ENCODE measurements at places on chromosomes 3 and 15. TPM values are rescaled to one million over a fixed set of nuclear protein-coding genes. Genes with fewer than 3 reads are reported as not detected.

DNA sequence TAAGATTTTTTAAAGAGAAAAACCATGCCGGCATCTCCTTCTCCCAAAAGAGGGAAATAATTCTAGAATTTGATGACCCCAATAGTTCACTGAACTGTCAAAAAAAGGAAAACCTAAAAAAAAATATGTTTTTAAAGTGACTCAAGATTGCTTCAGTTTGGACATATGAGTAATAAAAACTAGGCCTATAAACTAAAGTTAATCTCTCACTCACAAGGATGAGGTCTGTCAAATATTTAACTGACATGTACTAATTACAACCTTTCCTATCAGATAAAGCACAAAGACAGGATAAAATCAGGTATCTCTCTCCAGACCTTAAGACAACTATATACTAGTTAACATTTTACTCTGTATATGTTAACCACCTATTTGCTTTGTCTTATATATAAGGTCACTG is 231.9 kb downstream of the NSUN3 start:
- no peak overlapping the region for H3K27ac ChIP-seq
- no peaks in the 10 kb centered on the region for H3K27me3 ChIP-seq
- DNase-seq, result no peak
- no peaks in the 10 kb centered on the region for H3K4me1 ChIP-seq
- no peak overlapping the region for H3K4me3 ChIP-seq

DNA sequence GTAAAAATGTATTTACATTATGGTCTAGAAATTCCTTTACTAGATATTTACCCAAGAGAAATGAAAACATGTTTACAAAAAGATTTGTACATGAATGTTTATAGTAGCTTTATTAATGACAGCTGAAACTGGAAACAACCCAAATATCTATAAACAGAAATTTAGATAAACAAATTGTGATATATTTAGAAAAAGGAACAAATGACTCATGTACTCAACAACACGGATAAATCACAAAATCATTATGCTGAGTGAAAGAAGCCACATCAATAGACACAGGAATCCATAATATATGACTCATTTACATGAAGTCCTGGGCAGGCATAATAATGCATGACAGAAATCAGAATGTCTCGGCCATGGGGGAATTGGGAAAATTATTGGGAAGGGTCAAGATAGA is 1020.2 kb downstream of the SQOR start:
- no peak for DNase-seq
- H3K36me3 ChIP-seq, result no peaks in the 10 kb centered on the region
- H3K27me3 ChIP-seq, result no peaks in the 10 kb centered on the region
- H3K27ac ChIP-seq, result no peak overlapping the region
- H3K4me1 ChIP-seq, result peaks cover 6% of the 10 kb centered on the region

- H3K36me3 ChIP-seq, result no peaks in the 10 kb centered on the region
- H3K4me3 ChIP-seq, result no peak overlapping the region
- peaks cover 3% of the 10 kb centered on the region for H3K4me1 ChIP-seq
Observed at GRCh38 chr3:10333349-10333650, 12.4 kb upstream of the SEC13 start.

The GOLGA8G gene
- not detected for total RNA-seq

DNA sequence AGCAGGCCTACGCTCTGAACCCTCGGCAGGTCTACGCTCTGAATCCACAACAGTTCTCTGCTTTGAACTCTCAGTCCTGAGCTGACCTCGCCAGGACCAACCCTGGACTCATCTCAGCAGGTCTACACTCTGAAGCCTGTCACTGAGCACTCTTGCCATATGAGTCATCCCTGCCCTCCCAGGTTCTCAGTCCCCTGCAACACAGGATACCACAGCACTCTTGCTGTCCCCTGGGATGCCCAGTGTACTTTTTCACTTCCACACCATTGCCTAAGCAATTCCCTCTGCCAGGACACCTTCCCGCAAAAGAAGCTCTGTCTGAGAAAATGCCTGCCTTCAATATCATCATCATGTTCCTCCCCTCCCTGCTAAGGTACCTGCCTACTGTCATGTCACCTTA is 42.0 kb downstream of the NUP210 start:
- DNase-seq, result no peak
- no peaks in the 10 kb centered on the region for H3K36me3 ChIP-seq
- no peak overlapping the region for H3K27ac ChIP-seq
- no peaks in the 10 kb centered on the region for H3K4me1 ChIP-seq
- H3K4me3 ChIP-seq, result no peak overlapping the region

The XIRP1 gene
- total RNA-seq, result 0.34 TPM

DNA sequence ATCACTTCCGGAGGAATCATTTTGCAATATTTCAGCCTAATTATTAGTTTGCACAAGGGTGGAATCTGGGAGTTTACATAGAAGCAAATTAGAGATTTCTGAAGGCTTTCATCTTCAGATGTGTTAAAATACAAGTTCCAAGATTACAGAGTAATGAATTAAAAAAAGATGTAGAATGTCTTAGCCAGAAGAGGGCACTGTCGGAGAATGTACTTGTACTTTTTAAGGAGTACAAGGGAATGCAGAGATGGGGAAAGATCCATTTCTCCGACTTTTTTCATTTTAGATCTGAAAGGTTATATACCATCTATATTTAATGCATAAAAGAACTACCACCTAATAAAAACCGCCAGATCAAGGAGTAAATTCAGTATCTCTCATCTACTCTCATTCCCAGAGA is 43.1 kb upstream of the WDR5B start:
- H3K27ac ChIP-seq, result no peak overlapping the region
- no peak for DNase-seq
- H3K4me3 ChIP-seq, result no peak overlapping the region
- H3K36me3 ChIP-seq, result no peaks in the 10 kb centered on the region
- H3K4me1 ChIP-seq, result no peaks in the 10 kb centered on the region

The PLCH1 gene
- 1.1 TPM for total RNA-seq

DNA sequence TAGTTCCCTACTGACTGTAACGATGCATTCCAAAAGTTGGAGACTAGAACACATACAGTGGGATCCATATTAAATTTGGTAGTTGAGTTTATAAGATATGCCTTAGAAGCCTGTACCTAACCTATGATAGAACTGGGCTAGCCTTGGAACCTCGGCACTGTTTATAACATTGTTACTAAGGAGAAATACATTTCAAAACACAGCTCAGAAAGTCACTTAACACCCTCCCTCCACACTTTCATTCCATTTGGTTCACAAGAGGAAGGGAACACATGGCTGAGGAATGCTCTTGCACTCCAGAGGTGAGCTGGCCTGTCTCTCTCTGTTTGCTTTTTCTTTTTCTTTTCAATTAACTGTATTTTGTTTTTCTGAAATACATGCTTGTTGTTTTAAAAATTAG is 48.7 kb upstream of the TSC22D2 start:
- no peaks in the 10 kb centered on the region for H3K27me3 ChIP-seq
- no peak overlapping the region for H3K27ac ChIP-seq
- H3K36me3 ChIP-seq, result no peaks in the 10 kb centered on the region
- DNase-seq, result no peak

The ITIH4 gene
- 8.0 TPM for total RNA-seq

- H3K27ac ChIP-seq, result no peak overlapping the region
- H3K4me3 ChIP-seq, result no peak overlapping the region
- H3K4me1 ChIP-seq, result no peaks in the 10 kb centered on the region
- no peak for DNase-seq
Observed at GRCh38 chr3:180229113-180229512, 192.4 kb upstream of the PEX5L start.

DNA sequence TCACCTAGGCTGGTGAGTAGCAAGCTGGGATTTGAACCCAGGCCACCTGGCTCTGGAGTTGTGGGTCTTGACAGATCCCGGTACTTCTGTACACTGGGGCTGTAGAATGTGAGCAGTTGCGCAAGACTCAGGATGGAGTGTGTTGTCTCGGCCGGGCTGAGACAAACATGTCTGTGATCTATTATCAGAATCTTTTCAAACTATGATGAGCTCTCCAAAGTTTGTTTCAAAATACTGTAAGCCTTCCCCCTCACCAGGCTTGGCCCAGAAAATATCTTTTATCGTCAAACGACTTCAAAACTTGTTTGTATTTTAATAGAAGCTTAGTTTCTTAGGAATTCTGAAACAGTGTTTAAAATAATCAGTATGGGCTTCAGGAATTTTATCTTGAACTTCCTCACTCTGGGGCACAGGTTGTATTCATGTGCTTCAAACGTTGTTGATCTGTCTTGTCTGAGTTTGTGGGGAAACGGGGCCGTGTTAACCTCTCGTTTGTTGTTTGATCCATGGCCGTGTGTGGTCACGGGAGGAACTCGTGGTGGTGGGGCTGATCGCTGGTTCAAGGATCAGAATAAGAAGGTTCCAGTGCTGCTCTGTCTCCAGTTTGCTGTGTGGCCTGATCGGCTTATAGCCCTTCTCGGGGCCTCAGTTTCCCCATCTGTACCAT is 40.3 kb upstream of the TFRC start:
- no peaks in the 10 kb centered on the region for H3K4me1 ChIP-seq
- H3K27me3 ChIP-seq, result peaks cover 3% of the 10 kb centered on the region
- no peak overlapping the region for H3K27ac ChIP-seq
- no peak overlapping the region for H3K4me3 ChIP-seq

The BNC1 gene
- total RNA-seq, result 1.1 TPM

The EPHB3 gene
- 5.0 TPM for total RNA-seq

DNA sequence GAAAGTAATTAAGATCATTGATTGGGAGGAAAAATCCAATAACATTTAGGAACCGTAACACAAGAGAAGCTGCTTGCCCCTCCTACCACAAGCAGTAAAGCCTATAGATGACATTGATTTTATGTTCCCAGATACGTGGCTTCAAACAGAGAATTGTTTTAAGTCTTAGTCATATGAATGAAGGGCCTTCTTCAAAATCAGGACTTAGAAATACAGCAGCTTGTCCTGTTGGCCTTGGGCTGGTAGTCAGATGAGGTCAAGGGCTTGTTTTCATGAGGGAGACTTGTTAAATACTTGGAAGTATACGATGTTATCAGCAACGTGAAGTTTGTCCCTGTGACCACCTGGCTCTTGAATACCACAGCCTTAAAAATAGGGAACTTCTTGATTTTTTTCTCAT is 114.4 kb downstream of the VGLL4 start:
- no peak overlapping the region for H3K4me3 ChIP-seq
- H3K4me1 ChIP-seq, result peaks cover 6% of the 10 kb centered on the region

DNA sequence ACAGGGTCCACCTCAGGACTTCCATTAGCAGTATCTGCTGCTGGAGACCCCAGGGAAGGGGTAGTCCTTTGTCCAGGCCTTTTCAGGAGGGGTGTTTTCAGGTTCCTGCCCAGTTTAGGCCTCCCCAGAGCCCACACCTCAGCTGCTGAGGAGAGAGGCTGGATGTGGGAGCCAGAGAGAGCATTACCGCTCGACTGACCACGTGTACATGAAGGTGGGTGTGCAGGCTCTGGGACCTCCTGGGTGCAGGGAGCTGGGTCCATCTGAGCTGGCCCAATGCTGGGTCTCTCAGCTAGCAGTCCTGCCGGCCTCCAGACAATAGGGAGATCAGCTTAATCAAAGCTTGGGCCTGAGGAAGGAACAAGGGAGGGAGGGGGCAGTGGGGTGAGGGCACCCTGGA is 29.1 kb upstream of the POLG start:
- H3K27me3 ChIP-seq, result peaks cover 37% of the 10 kb centered on the region
- peaks cover 21% of the 10 kb centered on the region for H3K4me1 ChIP-seq
- peaks cover 4% of the 10 kb centered on the region for H3K36me3 ChIP-seq
- peak overlapping the region; percentile 75 for H3K4me3 ChIP-seq

The POTEB2 gene
- total RNA-seq, result not detected

GRCh38 chr3:190183121-190183520 is 62.4 kb upstream of the P3H2 start:
- H3K27ac ChIP-seq, result peak overlapping the region; percentile 8
- H3K36me3 ChIP-seq, result no peaks in the 10 kb centered on the region
- peaks cover 3% of the 10 kb centered on the region for H3K4me1 ChIP-seq
- no peak overlapping the region for H3K4me3 ChIP-seq
- DNase-seq, result no peak

DNA sequence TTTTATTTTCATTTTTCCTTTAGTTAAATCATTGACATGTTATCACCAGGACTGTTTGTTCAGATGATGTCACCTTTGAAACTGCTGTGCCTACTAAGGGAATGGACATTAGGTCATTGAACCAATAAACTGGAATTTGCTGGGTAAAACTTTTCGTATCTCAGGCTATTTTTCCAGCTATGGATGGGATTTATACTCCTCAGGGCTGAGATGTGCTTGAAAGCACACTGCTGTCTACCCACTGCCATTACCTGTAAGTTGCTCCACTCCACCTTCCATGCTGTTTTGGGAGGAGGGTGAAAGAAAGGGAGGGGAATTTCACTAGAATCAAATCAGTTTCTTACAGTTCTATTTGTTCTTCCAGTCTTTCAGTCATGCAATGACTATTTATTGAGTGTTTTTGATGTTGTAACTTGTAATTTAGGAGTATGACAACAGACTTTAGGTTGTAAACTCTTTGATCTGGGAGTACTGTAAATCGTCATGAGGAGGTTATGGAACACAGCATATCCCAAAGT is 11.3 kb downstream of the EHD4 start:
- H3K36me3 ChIP-seq, result peaks cover 12% of the 10 kb centered on the region
- no peak for DNase-seq
- no peak overlapping the region for H3K4me3 ChIP-seq
- no peak overlapping the region for H3K27ac ChIP-seq
- peaks cover 2% of the 10 kb centered on the region for H3K27me3 ChIP-seq

GRCh38 chr3:108131475-108132134 is 40.8 kb upstream of the CD47 start:
- no peaks in the 10 kb centered on the region for H3K27me3 ChIP-seq
- H3K36me3 ChIP-seq, result no peaks in the 10 kb centered on the region
- no peaks in the 10 kb centered on the region for H3K4me1 ChIP-seq
- H3K4me3 ChIP-seq, result no peak overlapping the region
- no peak overlapping the region for H3K27ac ChIP-seq
- no peak for DNase-seq

DNA sequence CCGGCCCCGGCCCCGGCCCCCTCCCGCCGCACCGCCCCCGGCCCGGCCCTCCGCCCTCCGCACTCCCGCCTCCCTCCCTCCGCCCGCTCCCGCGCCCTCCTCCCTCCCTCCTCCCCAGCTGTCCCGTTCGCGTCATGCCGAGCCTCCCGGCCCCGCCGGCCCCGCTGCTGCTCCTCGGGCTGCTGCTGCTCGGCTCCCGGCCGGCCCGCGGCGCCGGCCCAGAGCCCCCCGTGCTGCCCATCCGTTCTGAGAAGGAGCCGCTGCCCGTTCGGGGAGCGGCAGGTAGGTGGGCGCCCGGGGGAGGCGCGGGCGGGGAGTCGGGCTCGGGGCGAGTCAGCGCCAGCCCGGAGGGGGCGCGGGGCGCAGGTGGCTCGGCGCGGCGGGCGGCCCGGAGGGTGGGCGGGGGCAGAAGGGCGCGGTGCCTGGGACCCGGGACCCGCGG is 352 bp downstream of the CHRD start:
- H3K4me3 ChIP-seq, result no peak overlapping the region
- peaks cover 13% of the 10 kb centered on the region for H3K27me3 ChIP-seq
- no peak overlapping the region for H3K27ac ChIP-seq
- H3K36me3 ChIP-seq, result no peaks in the 10 kb centered on the region
- H3K4me1 ChIP-seq, result peaks cover 19% of the 10 kb centered on the region

DNA sequence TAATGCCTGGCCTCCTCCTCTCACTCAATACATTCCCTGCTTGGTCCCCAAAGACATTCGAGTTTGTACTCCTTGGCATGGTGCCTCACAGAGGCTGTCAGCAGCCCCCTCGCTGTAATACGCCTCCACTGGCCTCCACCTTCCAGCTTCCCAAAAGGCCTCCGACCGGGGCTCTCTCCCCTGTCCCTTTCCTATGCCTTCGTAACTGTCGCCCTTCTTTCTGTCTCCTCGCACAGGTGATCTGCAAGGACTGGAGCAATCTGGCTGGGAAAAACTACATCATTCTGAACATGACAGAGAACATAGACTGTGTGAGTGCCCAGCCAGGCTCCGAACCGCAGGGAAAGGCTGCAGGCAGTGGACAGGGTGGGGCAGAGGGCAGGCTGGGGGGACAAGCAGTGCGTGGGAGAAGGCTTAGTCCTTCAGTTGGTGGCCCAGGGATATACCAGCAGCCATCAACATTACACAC is 10.7 kb upstream of the ABTB1 start:
- H3K27ac ChIP-seq, result no peak overlapping the region
- H3K4me3 ChIP-seq, result no peak overlapping the region
- H3K36me3 ChIP-seq, result peaks cover 16% of the 10 kb centered on the region
- H3K27me3 ChIP-seq, result no peaks in the 10 kb centered on the region
- DNase-seq, result no peak
- peaks cover 7% of the 10 kb centered on the region for H3K4me1 ChIP-seq

Measured in glutamatergic neuron (in vitro differentiated cells).